ENCODE measurements at places on chromosomes 11 and 22.

GRCh38 chr11:98090861-98091505, 929.8 kb upstream of the CNTN5 start:
- DNase-seq, result no peak

- DNase-seq, result no peak
Measured at GRCh38 chr22:45231293-45231692, 9.4 kb downstream of the KIAA0930 start.

DNA sequence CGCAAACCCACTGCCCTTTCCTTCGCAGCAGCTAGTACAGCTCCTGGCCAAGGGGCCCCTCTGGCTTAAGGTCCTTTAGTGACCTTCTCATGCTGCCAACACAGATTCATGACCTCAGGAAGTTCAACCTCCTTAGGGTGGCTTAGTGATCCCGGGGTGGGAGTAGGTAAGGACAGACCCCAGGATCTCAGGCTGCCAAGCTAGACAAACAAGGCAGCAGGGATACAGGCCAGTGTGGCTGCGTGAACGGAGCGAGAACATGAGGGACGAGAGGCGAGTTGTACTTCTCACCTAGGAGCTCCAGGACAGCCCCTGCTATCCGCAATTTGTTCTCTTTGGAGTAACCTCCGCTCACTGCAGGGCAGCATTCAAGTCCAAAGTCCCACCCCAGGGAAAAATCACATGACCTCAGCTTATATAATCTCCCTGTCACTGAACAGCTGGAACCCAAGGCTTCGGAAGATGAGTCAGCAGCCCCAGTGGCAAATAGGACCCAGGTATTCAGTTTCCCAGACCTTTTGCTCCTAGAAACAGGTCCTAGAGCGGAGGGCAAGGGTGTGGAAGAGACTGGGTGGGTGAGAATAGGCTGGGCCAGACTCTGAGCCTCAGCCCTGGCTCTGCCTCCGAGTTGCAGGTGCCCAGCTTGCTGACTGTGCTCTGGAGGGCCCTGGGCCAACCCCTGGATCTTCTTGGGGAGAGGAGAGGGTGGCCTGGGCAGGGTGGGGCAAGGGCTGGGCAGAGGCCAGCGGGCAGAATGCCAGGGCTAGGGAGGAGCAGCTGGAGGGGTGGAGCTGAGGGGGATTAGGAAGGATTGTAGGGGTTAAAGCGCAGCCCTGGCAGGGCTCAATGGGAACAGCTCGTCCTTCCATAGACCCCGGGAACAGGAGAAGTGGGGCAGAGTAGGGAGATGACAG, 13.1 kb downstream of the USP2 start:
- peak; percentile 57 for DNase-seq

- DNase-seq, result no peak
Measured at GRCh38 chr11:78039391-78039918, 16.4 kb upstream of the KCTD14 start.

- DNase-seq, result no peak
Measured at GRCh38 chr11:131817687-131818188, 447.3 kb downstream of the NTM start.

DNA sequence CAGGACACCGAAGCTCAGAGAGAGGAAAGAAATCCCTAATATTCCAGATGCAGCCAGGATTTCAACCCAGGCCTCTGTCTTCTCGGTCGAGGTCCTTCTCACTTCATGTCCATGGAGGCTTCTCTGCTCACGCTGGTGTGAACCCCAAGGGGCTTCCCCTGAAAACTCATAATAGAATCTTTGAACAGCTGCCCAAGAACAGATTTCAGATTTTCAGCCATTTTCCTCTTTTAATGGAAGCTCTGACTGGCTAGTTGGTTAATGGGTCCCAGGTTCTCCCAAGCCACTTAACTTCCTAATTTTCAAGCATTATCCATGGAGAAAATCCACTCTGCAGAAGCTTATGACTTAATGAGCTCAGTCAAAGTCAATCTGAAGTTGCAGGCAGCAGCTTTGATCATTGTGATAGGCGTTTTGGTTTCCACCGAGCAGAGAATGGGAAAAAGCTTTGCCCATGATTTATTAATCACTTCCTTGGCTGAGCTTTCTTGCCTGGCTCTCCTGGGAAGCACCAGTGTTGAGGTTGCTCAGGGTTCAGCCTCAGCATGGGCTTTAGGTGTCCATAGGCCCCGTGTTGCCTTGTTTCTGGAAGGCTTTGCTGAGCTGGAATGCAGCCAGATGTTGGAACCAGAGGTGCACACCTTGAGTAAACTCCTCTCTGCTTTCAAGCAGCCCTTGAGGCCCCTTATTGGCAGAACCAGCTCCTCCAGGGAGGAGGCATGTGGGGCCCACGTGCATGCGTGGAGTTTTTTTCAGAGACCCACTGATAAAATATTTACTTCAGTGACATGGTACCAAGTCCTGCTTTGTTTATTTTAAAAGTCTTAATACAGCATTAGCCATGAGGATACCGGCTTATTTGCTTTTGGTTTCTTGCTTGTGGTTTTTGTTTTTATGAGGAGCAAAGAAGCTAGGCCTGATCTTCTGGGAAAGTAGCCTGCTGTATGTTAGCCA, 25.5 kb downstream of the LDLRAD3 start:
- DNase-seq, result no peak

- no peak for DNase-seq
Measured at GRCh38 chr11:88464528-88464927, 127.0 kb upstream of the CTSC start.

DNA sequence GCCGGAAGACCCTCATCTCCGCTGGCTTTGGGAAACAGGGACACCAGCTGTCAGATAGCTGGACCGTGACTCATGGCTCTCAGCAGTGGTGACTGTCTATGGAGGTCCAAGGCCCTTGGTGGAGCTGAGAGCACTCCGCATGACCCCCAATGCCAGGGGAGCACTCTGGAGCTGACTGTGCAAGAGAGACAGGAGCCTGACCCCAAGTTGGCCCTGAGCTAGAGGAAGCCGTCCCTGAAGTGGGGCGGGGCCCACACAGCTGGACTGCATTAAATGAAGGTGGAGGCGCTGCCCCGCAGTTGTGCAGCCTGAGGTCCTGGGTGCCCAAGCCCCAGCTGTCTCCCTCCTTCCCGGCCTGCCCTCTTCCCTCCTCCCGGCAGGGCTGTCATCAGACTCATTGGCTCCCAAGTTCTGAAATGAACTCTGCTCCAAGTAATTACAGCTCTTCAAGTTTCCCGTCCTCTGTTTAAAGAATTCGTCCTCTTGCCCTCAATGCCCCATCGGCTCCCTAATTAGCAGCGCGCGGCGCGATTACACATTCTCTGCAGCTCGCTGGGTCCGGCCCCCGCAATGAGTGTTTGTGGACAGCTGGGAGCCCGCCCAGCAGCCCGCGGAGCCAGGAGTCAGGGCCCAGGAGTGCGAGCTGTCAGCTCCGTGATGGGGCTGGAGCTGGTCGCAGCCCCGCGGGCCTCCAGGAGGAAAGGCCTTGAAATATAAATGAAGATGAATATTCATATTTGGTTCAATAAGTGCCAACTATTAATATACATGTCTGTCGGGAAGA, 93.2 kb upstream of the LMO1 start:
- DNase-seq, result peak; percentile 83

- no peak for DNase-seq
Measured at GRCh38 chr11:10478574-10479550, 23.8 kb downstream of the AMPD3 start.

DNA sequence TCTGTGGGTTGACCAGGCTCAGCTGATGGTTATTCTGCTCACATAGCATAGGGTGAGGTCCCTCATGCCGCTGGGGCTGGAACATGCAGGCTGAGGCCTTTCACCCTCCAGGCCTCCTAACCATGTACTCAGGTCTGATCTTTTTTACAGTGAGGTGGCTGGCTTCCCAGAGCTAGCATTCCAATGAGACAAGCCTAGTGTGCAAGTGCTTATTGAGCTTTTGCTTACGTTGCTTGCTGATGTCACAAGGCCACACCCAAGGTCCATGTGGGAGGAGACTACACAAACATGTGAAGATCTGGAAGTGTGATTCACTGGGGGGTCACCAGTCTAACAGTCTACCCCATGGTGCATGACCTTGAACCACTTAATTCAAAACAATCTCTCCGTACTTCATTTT, 33.9 kb downstream of the ISX start:
- no peak for DNase-seq

- DNase-seq, result no peak
Measured at GRCh38 chr11:107473792-107474191, 16.2 kb upstream of the CWF19L2 start.

DNA sequence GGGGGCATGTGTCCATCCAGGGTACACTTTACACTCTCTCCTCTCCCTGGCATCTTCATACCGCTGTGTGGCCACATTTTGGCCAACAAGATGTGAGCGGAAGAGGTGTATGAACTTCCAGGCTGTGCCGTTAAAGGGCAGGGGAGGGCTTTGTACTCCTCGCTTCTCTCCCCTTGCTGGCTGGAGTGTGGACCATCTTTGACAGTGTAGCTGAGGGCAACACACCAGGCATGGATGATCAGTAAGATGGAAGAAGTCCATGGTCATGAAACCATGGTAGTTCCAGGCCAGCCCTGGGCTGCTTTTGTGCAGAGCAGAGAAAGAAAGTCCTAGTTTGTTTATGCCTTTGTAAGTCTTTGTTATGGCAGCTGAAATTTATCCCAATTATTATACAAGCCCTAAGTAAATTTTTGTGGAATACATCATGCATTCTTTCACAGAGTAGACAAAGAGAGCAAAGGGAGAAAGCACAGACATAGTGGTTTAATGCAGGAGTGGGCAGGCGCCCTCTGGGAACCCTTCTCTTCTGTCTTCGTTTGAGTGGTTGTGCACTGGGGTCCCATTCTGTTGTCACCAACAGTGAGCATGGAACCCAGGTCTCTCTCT, 70.4 kb downstream of the FBXO7 start:
- DNase-seq, result no peak

DNA sequence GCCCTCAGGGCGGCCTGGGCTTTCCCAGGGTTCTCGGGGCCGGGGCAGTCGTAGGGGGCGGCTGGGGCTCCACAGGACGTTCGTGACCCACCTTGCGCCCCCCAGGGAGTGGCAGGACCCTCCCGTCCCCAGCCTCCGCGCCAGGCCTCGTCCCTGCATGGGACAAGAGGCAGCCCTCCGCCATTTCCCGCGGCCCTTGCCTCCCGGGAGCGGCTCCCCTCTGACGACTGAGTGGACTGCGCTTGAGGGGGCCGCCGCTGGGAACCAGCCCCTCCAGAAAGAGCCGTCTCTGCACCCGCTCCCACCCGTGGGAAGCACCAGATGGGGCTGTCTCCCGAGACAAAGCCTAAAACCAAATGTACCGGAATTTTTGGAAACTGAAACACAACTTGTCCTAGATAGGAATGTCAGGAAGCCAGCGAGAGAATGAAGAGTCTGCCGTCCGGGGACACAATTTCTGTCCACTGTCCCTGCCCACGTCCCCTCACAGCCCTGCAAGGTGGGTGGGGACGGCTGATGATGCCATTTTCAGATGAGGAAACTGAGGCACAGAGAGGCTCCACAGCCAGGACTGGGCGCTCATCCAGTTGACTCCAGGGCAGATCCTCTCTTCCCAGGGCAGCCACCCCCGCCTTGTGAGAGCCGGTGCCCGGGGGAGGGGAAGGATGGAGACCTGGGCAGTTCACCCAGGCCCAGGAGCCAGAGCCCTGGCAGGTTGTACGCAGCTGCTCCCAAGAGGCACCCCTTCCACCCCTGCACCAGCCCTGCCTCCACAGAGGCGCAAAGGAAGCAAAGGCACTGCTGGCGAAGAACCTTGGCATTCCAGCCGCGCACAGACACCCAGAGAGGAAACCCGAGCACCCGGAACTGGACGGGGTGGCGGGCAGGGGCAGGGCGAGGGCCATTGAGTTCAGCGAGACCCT, 18.1 kb upstream of the PICK1 start:
- DNase-seq, result peak; percentile 66

- no peak for DNase-seq
Measured at GRCh38 chr11:130728185-130729180, 187.8 kb downstream of the SNX19 start.

DNA sequence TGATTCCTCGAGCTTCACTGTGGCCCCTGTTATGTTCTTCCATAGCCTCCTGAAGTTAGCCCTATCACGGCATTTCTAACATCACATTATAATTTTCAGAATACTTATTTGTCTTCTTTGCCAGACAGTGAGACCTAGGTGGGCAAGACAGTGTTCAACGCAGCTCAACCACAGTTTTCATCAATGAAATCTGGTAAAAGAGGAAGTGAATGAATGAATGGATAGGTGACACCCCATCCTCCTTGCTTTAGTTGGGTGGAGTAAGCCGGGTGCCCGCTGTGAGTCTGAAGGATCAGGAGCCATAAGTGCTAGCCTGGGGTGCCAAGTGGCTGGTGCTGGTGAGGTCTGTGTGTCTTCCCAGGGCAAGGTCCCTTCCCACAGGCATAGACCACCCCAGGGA, 60.2 kb upstream of the MTNR1B start:
- no peak for DNase-seq

DNA sequence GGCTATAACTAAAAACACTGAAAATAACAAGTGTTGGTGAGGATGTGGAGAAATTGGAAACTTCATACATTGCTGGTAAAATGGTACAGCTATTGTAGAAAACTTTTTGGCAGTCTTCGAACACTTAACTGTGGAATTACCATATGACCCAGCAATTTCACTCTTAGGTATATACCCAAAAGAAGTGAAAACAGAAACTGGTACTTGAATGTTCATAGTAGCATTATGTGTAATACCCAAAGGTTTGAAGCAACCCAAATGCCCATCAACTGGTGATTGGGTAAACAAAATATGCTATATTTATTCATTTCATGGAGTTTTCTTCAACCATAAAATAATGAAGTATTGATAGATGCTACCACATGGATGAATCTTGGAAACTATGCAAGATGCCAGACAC, 40.8 kb upstream of the FTH1 start:
- DNase-seq, result no peak

- no peak for DNase-seq
Measured at GRCh38 chr11:31555938-31556337, 46.4 kb downstream of the ELP4 start.

GRCh38 chr22:32005453-32005852, 37.6 kb upstream of the SLC5A1 start:
- DNase-seq, result no peak

DNA sequence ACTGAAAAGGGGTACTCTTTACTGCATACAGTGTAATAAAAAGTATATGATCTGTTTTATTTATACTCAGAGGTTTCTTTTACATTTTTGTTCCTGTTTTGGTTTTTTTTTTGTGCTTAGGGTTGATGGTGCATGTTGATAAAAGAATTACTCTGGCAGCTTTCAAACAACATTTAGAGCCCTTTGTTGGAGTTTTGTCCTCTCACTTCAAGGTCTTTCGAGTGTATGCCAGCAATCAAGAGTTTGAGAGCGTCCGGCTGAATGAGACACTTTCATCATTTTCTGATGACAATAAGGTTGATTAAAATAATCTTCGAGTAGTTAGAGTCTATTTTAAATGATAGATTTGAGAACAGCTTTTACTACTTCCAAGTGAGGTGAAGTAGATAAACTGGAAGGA, 60.6 kb downstream of the DKK3 start:
- no peak for DNase-seq

DNA sequence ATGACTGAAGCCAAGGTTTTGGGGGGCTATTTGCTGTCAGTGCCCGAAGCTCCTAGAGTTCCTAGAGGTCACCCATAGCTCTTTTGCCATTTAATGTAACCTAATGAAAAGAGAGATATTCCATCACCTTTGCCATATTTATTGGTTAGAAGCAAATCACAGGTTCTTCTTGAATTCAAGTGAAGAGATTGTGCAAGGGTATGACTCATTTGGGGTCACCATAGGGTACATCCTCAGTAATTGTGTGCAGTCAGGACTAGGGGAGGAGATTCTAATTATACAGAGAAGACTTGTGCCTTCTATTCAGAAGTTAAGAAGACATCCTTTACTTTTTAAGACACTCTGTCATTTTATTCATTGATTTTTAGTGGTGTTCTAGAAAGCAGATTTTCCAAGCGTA, 6.9 kb upstream of the PRAME start:
- DNase-seq, result no peak

Data from right cardiac atrium (tissue), 5 donors.